ENCODE measurements at places on chromosomes 6 and 20.

- DNase-seq, result peak; percentile 71
These were observed 1.3 kb upstream of the DNAH8 start for GRCh38 chr6:38713812-38714211.

DNA sequence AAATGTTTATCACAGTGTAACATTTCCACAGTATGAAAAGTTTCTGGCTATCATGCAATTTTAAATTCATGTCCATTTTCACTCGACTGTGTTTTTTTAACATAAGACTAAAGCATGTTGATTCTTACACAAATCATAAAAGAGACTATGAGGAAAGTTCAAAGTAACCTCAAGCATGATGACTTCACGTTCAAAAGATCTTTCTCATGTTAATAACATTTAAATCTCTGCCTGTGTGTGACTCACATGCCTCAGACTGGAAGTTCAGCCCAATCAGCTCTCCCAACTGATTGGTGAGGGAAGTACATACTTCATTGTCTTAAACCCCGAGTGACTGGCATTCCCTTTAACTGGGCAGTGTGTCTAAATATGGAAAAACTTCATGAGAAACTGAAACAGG lies 37.4 kb downstream of the ATXN1 start:
- DNase-seq, result no peak

DNA sequence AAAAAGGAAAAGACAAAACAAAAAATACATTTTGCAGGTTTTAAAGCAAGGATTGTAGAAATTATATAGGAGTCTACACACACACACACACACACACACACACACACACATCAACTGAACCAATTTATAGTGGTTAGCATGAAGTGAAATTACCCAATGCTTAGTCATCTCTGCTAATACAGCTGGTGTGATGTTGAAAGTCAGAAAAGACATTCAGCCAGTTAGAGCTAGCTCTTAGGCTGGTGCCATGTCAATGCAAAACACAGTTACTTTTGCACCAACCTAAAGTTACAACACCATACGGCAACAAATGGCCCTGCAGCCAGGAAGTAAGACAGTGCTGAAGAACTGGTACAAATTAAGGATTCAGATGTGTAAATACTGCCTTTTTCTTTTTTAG lies 15.2 kb downstream of the FAM210B start:
- no peak for DNase-seq

- DNase-seq, result no peak
These were observed 25.7 kb downstream of the ZDHHC14 start for GRCh38 chr6:157406661-157407060.

GRCh38 chr20:1287306-1287705 lies 21.2 kb downstream of the SNPH start:
- DNase-seq, result no peak
